ENCODE measurements at places on chromosomes 2 and 18.

DNA sequence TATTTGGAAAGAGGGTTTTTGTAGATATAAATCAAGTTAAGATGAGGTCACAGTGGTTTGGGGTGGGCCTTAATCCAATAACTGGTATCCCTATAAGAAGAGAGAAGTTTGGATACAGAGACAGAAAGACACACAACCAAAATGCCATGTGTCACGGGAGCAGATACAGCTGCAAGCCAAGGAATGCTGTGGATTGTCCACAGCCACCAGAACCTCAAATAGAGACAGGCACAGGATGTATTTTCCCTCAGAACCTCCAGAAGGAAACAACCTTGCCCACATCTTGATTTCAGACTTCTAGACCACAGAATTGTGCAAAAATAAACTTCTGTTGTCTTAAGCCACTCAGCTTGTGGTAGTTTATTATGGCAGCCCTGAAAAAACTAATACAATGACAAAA lies 105.5 kb downstream of the GCA start:
- DNase-seq: no peak

GRCh38 chr2:37720533-37721200 lies 49.2 kb upstream of the CDC42EP3 start:
- DNase-seq: no peak

- no peak for DNase-seq
These were observed 2.0 kb downstream of the ACAA2 start for GRCh38 chr18:49811151-49811938.

- no peak for DNase-seq
These were observed 43.0 kb upstream of the PLA2R1 start for GRCh38 chr2:160105366-160105765.

DNA sequence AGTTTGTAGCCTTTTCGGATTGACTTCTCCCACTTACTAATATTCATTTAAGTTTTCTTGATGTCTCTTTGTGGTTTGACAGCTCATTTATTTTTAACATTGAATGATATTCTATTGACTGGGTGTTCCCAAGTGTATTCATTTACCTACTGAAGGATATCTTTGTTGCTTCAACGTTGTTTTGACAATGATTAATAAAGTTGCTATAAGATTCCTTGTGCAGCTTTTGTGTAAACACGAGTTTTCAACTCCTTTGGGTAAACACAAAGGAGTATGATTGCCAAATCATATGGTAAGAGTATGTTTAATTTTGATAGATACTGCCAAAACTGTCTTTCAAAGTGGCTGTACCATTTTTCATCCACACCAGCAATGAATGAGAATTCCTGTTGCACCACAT lies 1200.9 kb downstream of the DSC3 start:
- DNase-seq: no peak

DNA sequence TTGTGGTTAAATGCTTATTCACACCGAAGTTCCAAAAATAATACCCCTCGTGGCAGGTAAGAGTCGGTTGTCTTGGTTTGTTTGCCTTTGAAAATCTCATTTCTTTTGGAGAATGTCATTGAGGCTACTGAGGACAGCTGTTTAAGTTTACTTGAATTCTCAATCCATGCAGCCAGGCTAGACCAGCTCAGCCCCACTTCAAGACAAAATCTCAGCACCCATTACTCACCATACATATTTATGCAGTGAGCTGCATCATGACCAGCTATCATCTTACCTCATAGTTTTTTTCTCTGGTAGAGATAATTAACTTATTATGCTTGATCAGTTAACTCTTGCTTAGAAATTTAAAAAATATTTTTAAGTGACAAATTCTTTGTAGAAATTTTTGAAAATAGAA lies 115.9 kb downstream of the HAUS1 start:
- DNase-seq: no peak

DNA sequence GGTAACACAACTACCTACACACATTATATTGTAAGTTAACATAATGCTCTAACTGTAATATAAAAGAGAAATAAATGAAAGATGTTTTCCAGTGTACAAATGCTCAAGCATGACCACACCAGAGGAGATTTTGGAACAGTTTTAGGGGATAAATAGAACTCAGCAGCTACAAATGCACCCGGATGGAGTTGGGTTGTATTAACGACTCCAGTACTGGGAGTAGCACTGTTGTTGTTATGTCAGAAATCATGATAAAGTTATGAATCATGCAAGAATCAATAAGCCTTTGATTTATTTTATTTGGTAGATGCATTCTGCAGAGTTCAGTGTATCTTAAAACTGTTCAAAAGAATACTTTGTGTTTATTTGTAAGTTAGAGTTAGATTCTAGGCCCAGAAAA lies 126.9 kb downstream of the MAP3K20 start:
- no peak for DNase-seq

DNA sequence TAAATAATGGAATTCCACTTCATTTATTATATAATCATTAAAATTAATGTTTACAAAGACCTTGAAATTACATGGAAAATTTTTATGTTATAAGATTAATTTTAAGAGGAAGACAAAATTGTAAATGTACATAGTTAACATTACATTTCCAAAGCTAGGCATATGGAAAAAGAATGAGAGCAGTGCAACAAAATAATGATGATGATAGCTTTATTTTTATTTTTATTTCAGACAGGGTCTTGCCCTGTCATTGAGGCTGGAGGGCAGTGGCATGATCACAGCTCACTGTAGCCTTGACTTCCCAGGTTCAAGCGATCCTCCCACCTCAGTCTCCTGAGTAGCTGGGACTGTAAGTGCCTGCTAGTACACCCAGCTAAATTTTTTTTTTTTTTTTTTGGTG lies 61.2 kb upstream of the ZCCHC2 start:
- DNase-seq: no peak

- no peak for DNase-seq
These were observed 89.6 kb downstream of the NR4A2 start for GRCh38 chr2:156242874-156243273.

DNA sequence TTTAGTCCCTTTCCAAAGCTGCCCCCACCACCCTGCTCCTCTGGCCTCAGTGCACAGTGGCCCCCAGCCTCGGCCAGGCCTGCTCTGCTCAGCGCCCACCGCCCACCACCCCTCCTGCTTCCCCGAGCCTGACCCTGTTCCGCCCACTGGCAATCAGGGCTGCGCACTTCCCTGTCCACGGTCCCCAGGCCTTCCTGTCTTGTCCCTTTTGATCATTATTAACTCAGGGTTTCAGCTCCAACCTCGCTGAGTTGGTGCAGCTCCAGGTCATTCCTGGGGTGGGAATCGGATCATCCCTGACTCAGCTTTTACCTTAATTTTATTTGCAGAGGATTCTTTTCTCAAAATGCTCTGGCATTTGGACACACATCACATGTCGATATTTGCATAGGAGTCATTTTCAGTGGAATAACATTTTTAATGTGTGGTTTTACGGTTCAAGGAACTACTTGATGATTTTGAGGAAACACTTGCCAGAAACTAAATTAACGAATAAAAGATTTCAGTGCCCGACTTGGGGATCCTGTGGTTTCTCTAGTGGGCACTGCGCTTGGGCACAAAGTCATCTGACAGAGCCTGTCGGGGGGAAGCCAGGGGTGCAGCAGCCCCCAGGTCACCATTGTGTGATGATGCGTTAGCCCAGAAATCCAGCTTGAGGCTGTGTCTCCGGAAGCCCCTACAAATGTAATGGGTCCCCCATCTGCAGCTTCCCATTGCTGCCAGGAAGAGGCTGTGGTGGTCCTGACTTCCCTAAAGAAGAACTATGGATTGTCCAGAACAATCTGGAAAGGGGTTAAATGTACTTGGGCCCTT lies 1.0 kb upstream of the ESPNL start:
- no peak for DNase-seq

- DNase-seq: no peak
These were observed at the start of gene CD28 for GRCh38 chr2:203706403-203706802. Gene CD28, plus strand, starts transcription at chr2:203706639. Its CDS starts 58 bp downstream, at chr2:203706697.

GRCh38 chr2:96866986-96867755 lies 2.7 kb downstream of the SEMA4C start:
- DNase-seq: no peak

DNA sequence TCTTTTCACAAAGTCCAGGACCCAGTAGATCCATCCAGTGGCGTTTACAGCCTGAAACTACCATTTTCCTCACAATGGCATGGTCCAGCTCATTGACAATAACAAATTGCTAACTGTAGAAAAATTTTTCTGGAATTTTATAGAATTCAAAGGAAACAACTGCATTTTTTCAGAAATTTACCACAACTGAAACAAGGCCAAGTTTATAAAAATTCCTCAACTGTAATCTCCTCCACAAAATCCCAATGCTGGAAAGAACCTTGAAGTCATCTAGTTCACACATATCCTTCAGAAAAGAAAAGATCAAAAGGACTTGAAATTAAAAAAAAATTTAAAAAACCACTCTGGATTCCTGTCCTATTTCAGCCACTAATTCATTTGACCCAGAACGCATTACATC lies 226.0 kb upstream of the CTAGE1 start:
- DNase-seq: no peak
